A172 (cell line): ENCODE measurements at places on chromosomes 7 and 10.

- no peak for DNase-seq
Measured at GRCh38 chr10:112203328-112204076, 19.9 kb upstream of the GPAM start.

DNA sequence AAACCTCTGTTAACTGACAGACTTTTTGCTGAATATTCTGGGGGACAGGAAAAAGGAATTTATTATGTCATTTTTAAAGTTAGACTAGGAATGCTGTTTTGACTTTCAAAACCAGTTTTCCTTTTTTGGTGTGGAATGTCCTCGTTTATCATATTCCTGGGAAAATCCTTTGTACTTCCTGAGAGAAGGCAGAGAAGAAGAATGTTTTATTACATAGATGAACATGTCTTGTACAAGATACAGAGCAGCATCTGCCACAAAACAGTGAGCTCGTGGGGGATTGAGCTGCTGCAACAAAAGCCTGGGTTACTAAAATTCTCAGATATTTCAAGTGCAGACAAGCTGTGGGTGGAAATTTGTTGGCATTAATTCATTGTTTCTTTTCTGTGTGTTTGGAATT is 20.2 kb downstream of the MCU start:
- DNase-seq: no peak

DNA sequence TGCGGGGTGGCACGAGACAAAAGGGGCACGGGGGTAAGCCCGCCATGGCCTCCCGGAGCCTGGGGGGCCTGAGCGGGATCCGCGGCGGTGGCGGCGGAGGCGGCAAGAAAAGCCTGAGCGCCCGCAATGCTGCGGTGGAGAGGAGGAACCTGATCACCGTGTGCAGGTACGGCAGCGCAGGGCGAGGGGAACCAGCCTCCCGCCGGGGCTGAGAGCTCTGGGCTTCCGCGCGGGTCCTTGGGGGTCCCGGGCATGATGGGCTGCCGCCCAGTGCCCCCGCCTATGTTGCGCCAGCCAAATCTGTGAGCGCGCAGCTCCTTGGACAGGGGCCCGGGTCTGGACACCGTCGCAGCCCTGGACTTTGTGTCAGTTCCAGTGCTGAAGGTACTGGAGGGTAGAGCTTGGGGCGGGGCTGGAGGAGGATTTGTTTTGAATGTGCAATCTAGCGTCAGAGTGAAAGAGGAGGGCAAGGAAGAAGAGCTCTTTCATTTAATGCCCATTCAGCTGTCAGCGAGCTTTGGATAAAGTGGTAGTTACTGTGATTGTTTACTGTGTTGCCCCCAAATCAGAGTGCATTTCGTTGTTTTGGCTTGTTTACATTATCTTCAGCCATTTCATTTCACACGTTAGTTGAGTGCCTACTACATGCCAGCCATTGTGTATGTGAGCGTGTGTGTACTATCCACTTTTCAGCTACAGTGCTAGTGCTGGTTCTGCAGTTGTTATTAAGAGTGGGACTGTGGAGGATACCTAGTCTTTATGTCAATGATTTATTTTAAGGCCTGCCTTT is 777 bp downstream of the RUNDC3B start:
- DNase-seq: no peak

DNA sequence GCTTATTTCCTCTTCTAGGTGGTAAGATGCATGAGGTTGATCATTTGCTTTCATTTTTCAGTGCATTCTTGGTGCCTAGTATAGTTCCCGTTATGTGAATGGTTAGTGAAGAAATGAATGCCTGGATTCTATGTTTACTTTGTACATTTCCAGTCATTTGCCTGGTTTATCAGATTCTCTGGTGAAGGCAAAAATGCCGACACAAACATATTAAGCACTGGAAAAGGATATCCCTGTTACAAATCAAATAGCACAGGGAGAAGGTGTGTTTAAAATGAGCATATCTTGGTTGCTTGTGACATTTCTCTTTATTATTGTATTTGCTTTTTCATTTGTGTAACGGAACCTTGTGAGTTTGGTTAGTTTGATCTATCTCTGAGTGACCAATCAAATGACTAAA is 211.3 kb downstream of the MBL2 start:
- no peak for DNase-seq

DNA sequence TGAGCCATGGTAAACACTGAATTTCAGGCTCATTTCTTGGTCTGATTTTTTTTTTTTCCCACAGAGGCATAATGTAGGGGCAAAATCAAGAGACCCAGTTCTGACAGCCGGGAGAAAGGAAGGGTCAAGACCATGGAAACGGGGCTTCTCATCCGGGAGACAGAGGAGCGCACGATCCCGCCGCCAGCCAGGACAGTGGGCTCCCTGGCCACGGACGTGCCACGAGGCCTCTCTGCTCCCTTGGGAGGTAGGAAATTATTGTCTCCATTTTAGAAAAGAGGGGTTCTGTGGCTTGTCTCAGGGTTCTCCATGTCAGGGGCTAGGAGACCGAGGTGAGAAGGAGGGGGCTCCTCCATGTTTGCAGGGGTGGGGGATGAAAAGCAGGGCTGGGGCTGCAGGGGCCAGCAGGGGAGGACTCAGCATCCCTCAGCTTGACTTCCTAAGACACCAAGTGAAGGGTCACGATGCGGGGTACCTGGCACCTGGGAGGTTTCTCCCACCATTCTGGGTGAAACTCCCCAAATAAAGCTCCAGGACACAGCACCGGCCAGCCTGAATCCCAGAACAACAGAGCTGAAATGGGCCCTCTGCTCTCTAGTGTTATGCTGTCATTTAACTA is 37.6 kb downstream of the PPIF start:
- no peak for DNase-seq

DNA sequence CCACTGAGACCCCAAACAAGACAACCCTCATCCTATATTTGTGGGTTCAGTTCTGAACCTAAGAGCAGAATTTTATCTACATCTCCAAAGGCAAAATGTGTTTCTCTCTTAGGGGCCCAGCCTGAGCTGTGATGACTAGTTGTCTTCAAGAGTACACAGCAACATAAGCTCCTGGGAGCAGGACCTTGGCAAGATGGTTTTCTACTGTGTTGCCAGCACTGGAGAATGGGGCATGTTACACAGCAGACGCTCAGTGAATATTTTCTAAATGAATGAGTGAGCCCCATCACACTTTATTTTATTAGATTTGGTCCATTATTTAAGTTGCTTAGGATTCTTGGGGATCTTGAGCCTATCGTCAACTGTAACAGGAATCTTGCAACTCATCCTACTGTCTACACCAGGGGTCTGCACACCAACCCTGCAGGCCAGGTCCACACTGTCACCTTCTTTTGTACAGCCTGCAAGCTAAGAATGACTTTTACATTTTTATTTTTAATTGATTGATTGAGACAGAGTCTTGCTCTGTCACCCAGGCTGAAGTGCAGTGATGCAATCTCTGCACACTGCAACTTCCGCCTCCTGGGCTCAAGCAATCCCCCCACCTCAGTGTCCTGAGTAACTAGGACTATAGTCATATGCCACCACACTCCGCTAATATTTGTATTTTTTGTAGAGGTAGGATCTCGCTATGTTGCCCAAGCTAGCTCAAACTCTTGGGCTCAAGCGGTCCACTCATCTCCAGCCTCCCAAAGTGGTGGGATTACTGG is 347.1 kb downstream of the FGFR2 start:
- DNase-seq: no peak

GRCh38 chr7:39683216-39683845 is 60.0 kb downstream of the RALA start:
- DNase-seq: peak; percentile 28

DNA sequence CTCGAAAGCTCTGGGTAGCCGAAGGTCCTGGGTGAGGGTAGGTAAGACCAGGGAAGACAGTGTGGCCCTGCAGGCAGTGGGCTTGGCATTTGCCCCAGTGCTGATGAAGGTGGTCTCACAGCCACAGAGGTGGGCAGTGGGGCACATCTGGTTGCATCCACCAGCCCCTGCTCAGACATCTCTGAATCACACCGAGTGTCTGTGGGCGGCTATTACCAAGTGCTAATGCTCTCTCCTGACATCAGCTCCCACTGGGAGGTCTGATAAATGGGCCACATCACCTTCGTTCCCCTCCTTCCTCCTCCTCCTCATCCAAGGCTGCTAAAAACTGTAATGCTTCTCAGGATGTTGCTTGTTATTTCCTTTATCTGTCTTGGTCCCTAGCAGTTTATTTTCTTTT is 330.9 kb upstream of the COBL start:
- DNase-seq: no peak

- DNase-seq: no peak
Measured at GRCh38 chr7:148121401-148121800, 469.2 kb upstream of the C7orf33 start.

DNA sequence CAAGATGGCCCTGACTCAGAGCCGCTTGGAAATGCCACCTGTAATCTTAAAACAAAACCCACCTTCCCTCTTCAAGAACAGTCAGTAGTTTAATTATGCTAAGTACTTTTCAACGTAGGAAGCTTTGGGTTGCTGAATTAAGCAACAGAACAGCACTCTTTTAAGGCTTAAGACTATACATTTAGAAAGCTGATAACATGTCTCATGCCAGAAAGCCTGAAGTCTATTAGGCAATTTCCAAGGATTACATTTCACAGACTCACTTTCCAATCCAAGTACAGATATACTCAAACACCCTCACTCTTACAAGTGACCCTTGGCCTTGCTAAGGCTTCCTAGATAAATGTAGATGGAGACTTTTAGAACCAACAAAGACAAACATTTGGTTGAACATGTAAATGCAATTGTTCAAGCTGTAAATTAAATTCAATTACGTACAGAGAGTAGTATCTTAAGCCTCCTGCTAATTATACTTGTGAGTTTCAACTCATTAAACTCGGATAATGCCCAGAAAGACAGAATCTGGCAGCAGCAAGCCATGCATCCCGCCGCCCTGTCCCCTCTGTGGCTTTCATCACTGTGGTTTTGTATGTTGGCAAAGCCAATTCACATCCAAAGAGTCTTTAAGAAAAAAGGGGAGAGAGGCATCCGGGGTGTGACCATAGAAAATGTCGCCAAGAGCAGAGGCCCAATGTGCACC is 283.1 kb upstream of the NRP1 start:
- no peak for DNase-seq

- no peak for DNase-seq
Measured at GRCh38 chr7:46652317-46652716, 731.2 kb upstream of the IGFBP3 start.

DNA sequence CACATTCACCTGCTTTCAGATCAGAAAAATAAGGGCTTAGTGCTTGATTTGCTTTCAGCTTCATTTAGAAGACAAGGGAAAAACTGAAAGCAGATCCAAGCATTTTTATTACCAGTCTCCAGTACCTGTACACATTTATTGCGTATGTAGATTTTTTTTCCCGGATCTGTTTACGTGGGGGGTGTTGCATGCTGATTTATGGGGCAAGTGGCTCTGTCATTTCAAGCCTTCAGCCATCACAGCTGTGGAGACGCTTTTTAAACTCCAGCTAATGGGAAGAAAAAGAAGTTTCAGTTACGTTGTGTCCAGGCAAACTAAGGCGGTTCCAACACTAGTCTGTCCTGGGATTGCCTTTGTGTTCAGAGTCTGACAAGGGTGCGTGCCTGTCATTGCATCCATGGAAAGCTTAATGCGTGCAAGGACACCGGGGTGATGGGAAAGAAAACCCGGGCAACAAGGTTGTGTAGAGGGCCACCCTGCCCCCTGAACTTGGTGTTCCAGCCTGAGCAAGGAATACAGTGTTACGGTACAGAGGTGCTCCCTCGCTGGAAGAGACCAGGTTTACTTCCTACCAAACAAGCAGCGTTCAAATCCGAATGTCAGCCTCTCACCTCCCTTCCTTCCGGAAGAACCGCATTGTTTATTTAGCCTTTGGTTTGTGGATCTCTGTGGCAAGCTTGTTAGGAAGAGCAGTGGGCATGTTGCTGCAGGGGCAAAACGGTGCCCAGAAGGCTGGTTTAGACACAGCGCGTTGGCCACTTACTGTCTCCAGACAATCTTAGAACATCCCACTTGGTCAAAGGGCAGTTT is 128.2 kb downstream of the FGFR2 start:
- DNase-seq: no peak

DNA sequence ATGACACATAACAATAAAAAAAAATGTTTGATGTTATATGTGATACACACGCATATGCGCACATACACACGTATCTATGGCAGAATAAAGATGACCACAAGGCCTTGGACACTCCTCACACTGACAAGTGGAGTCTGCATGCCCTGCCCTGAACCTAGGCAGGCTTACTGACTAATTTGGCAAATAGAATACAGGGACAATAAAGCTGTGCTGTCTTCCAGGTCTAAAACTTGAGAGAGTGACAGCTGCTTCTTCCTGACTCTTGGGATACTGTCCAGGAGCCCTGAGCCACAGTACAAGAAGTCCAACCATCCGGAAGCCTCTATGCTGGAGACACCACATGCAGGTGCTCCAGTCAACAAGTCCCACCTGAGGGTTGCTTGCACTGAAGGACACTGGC is 20.3 kb downstream of the PARD3 start:
- DNase-seq: no peak

GRCh38 chr10:126674741-126675515 is 4.4 kb upstream of the C10orf90 start:
- no peak for DNase-seq

- no peak for DNase-seq
Measured at GRCh38 chr10:78656417-78657162, 412.2 kb upstream of the ZMIZ1 start.

DNA sequence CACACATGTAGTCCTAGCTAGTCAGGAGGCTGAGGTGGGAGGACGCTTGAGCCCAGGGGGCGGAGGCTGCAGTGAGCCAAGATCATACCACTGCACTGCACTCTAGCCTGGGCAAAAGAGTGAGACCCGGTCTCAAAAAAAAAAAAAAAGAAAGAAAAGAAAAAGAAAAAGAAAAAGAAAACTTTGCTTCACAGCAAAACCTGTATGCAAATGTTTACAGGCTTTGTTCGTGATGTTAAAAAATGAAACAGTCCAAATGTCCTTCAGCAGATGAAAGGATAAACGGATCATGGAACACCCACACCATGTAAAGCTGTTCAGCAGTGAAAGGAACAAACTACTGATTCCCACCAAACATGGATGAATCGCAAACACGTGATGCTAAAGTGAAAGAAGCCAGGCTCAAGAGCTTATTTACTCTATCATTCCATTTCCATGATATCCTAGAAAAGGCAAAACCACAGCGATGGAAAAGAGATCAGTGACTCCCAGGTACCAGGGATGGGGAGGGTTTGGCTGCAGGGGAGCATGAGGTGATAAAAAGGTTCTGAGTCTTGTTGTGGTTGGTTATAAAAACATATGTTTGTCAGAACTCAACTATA is 15.1 kb downstream of the LRRC20 start:
- DNase-seq: peak; percentile 66

DNA sequence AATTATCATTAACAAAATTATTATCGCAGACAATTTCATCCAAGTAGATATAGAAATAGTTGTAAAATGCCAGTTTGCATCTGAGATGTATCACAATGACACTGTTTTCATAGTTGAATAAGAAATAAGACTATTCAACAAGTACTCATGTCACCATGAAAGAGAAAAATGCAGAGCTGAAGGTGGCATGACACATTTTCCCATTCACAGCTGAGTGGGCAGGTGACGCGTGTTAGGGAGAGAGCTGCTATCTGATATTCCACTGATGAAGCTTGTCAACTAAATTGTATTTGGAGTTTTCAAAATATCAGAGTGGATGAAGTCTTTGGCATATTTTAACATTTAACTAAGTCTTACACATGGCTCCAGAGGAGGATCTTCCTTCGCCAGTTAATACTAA is 70.3 kb upstream of the HDAC9 start:
- no peak for DNase-seq

- DNase-seq: no peak
Measured at GRCh38 chr7:6228361-6229229, 43.8 kb downstream of the CYTH3 start.
